ENCODE measurements at places on chromosomes 3 and 15. TPM values are rescaled to one million over a fixed set of nuclear protein-coding genes. Genes with fewer than 3 reads are reported as not detected.

CGNL1 gene
- 12.6 TPM for total RNA-seq

PRKAR2A gene
- 43.6 TPM for total RNA-seq

SLC38A3 gene
- 0.34 TPM for total RNA-seq

VIPR1 gene
- 72.7 TPM for total RNA-seq

SAMD7 gene
- not detected for total RNA-seq

FBLN2 gene
- 42.7 TPM for total RNA-seq

GRCh38 chr15:78347586-78348543, 7.7 kb downstream of the CRABP1 start:
- DNase-seq = peak; percentile 51

DNA sequence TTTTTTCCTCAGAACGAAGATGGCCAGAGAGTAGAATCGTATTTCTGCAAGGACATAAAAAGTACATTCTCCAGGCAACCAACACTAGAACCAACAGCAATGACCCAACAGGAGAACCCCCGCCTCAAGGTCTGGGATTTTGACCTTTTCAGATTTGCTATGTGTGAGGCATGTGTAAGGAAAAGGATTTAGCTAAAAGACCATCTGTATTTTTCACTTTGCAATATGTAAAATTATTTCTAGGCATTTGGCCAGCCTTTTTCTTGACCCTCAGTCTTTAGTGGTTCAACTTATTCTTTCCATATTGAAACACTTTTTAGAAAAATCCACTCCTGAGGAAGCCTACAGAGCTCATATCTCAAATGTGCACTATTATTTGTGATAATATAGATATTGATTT, 219.2 kb upstream of the GOLGA6L4 start:
- no peak for DNase-seq

GRCh38 chr3:132550579-132551305, 46.3 kb upstream of the ACKR4 start:
- no peak for DNase-seq

DNA sequence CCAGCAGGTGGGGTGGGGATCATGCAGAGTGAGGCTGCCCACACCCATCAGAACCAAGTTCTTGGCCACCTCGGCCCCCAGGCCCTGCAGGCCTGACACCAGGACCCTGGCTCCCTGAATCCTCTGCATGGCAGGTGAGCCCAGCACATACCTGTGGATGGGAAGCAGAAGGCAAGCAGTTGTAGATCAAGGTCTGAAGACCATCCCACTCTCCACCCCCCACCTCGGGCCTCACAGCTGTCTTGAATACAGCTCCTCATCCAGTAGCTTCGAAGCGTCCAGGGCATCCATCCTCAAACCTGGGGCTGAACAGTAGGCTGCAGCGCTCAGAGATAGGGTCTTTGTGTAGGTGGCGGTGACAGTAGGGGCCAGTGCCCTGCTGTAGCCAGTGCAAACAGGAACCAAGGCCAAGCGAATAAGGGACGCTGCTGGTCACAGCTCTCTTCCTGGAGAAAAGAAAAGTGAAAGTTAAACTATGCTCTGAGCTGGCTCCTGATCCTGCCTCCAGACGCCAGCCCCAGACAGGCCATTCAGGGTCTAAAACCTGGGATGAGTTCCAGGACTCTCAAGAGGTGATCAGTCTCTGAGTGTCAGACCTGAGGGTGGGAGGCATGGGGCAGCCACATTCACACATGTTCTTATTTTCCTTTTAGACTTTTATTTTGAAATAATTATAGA, at the start of gene UBA7:
TSS of gene UBA7 (minus strand) at position 457 of the 678 bp plus-strand sequence. CDS start at position 291, 166 bp downstream.
- peak; percentile 65 for DNase-seq

GRCh38 chr3:98587654-98588053, 5.8 kb downstream of the CPOX start:
- no peak for DNase-seq

DNA sequence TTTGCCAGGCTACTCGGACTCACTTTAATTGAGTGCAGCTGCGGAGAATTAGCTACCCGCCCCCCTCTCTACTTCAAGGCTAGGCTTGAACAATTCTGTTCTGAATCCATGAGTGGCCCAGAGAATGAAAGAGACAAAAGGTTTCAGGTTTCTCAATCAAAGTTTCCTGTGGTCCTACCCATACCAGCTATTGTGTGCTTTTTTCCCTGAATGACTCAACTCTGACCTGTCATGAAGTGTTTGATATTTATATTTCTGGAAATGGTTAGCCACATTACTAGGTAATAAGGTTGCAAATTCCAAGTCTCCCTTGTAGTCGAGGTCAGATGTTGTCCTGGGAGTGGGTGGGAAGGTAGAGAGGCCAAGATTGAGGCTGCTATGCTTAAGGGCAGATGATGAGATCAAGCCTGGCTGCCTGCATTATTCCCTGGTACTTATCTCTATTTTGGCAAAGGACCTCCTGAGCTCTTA, 392.7 kb upstream of the TBL1XR1 start:
- no peak for DNase-seq

GRCh38 chr3:52026041-52026440, 30.3 kb downstream of the DUSP7 start:
- no peak for DNase-seq

GRCh38 chr3:11019116-11019819, 26.7 kb downstream of the SLC6A1 start:
- DNase-seq = no peak

DNA sequence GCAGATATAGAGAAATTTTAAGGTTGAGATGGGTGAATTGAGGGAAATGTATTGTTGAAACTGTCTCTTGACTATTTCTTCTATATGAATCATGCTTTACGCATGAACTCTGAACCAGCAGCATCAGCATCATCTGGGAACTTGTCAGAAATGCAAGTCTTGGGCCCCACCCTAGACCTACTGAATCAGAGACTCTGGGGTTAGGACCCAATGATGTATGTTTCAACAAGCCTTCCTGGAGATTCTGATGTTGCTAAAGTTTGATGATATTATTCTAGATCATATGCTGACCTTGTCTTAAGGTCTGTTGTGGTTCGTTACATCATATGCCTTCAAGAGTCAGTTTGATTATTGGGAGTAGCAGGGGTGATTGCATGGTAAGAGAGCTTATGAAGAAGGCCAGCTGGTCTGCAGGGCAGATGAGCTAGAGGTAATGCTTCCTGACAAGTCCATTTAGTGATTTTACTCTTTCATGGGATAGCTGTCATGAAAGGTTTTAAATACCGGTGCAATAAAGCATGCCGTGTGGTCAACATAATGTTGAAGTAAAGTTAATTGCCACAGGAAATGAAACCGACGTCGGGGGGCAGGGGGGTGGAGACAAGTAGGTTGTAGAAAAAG, 152.4 kb upstream of the MRPL3 start:
- no peak for DNase-seq
